ENCODE measurements at places on chromosomes 12 and 14. TPM values are rescaled to one million over a fixed set of nuclear protein-coding genes. Genes with fewer than 3 reads are reported as not detected.

TM7SF3 gene
- 34.4 TPM for total RNA-seq

ADCY6 gene
- 20.0 TPM for total RNA-seq

RPL41 gene
- 6,269 TPM for total RNA-seq

SLC6A15 gene
- total RNA-seq = 37.9 TPM

Data from motor neuron (in vitro differentiated cells).